ENCODE measurements at places on chromosomes 1 and 21. TPM values are rescaled to one million over a fixed set of nuclear protein-coding genes. Genes with fewer than 3 reads are reported as not detected.

The PGBD5 gene
- under 0.01 TPM for total RNA-seq

The HAO2 gene
- not detected for total RNA-seq

The SLC37A1 gene
- 2.8 TPM for total RNA-seq

The CLCNKB gene
- total RNA-seq, result under 0.01 TPM

The SERTAD4 gene
- 12.1 TPM for total RNA-seq

The C1orf94 gene
- not detected for total RNA-seq

The SPATA1 gene
- 0.96 TPM for total RNA-seq

The ASPM gene
- 4.8 TPM for total RNA-seq

The S100A16 gene
- total RNA-seq, result 126 TPM

The SLC66A1 gene
- 12.7 TPM for total RNA-seq

The PLPP3 gene
- total RNA-seq, result 110 TPM

The ZNF687 gene
- total RNA-seq, result 7.1 TPM

The OR2G3 gene
- total RNA-seq, result not detected
